SW480 (cell line): ENCODE measurements at places on chromosomes 7 and 10.

DNA sequence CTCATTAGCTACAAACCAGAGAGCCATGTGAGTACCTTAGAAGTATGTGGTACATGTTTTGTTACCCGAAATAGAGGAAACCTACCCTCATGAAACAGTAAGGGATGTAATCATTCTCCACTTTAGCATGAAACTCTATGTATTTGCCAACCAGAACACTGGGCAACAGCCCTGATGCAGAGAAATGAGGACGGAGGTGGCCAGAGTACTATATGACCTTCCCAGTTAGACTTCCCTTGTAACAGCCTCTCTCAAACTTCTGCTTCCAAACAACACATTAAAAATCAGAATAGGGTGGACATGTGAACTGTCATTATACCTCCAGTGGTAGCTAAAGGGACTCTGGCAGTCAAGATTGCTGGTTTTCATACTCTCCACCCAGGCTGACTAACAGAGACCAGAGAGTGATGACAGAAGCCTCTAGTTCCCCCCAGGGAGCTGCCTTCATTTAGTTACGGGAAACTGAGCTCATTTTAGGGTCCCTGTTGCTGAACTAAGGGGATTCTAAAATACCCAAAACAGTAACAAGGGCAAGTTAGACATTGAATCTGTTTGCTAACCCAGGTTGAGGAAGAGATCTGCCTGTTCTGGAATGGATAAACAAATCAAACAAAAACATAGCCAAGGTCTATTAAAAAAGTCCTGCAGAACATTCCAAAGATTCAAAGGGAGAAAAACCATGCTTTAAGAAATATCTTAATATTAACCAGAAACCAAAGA lies 83.1 kb downstream of the VPS41 start:
- DNase-seq = no peak

GRCh38 chr7:67599331-67600062 lies 602.9 kb downstream of the TYW1 start:
- no peak for DNase-seq

GRCh38 chr7:20450536-20450935 lies 119.8 kb downstream of the ITGB8 start:
- DNase-seq = no peak

GRCh38 chr7:54179321-54180029 lies 362.7 kb upstream of the VSTM2A start:
- DNase-seq = peak; percentile 22
